Natural killer cell (primary cell): ENCODE measurements at places on chromosomes 11 and 22. TPM values are rescaled to one million over a fixed set of nuclear protein-coding genes. Genes with fewer than 3 reads are reported as not detected.

The KIF18A gene
- total RNA-seq = 3.7 TPM

The LRRC4C gene
- total RNA-seq = not detected

The NRXN2 gene
- total RNA-seq = 7.7 TPM

The CSTF3 gene
- 10.9 TPM for total RNA-seq

The PPARA gene
- 27.0 TPM for total RNA-seq

The FGF4 gene
- not detected for total RNA-seq

The KRTAP5-8 gene
- total RNA-seq = not detected

GRCh38 chr11:61543606-61544306 is 35.2 kb downstream of the LRRC10B start:
- DNase-seq = no peak

DNA sequence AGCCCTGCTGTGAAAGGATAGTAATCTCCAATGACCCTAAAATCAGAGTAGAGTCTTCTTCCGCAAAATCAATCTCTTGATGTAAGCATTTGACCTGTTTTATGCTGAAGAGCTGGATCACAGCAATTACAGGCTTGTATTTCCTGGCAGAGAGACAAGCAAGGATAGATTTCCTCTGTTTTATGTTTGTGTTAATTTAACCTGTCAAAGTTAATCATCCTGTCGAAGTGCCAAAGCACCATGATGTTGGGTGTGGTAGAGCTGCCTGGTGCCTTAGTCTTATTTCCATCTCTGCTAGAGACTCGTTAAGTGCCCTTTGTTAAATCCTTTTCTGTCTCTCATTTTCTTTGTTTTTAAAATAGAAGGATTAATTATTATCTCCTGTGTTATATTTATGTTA is 248.1 kb downstream of the CNTN5 start:
- DNase-seq = no peak

GRCh38 chr11:17814546-17814945 is 80.0 kb downstream of the KCNC1 start:
- DNase-seq = no peak

DNA sequence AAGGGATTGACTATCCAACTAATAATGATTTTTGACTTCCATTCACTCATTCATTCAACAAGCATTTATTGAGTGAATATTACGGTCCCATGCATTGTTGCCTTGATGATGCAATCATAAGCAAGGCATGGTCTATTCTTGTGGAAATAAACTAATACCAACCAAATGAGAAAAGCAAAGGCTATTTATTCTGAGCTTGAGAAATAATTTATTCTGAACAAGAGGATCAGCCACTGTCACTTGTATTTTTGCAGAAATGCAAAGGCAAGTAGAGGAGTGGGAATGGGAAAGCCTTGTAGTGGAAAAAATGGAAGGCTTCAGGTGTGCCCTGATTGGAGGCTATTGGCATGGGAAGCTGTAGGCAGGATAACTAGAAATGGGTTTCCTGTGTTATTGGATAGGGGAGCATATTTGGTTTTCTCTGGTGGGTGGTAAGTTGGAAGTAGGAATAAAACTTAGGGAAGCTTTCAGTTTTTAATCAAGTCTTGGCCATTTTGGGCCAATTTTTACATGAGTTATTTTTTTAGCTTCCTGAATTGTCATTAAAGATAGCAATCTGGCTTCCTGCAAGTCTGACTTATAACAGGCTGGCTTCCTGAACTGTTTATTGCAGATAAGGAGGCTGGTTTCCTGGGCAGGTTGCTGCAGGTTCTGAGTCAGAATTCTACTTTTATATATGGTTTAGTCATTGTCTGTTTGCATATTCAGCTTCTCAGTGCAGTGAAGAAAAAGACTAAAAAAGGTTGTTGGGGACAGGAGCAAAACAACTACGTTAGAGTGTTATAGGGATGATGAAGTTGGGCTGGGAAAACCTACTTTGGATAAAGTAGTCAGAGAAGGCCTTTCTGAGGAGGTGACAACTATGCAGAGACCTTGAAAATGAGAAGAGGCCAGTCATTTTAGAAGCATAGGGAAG is 106.7 kb downstream of the APIP start:
- DNase-seq = no peak

DNA sequence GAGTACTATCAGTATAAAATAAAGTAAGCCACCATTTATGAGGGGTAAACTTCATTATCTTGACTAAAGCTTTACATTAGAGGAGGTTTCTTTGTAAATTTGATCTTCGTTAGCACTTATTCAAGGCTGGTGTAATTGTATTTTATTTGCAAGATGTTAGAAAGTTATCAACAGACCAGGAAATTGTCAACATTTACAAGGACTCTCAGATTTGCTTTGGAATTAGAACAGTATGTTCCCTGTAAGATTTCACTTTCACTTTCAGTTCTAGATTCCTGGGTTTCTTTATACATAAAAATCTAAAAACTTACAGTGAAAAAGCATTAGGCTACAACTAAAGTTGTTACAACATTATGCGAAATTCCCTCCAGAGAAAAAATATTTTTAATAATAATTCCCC is 4.6 kb upstream of the BIRC3 start:
- no peak for DNase-seq

GRCh38 chr11:83933008-83933407 is 646.8 kb upstream of the CCDC90B start:
- no peak for DNase-seq

DNA sequence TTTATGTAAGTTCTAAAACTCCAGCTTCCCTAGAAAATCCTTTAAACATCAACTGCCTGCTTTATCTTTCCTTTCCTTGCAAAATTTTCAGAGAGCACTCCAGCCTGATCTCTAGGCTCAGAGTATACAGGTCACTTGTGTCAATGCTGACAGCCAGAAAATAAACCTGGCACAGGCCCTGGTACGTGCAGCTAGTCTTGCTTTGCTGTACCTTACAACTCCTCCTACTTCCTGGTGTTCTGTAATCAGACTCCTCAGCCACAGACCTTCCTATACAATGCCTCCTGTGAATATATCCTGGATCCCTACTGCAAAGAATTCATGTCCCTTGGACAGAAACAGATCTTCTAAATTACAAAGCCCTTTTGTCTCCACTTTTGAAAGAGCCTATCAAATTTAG is 24.2 kb upstream of the TMEM123 start:
- DNase-seq = no peak

- DNase-seq = no peak
Measured at GRCh38 chr22:50012211-50013181, at the start of gene IL17REL. TSS of gene IL17REL (minus strand) at chr22:50012765. CDS start at chr22:50012646, 119 bp downstream.
